ENCODE measurements at places on chromosomes 7 and 10.

- DNase-seq, result no peak
Observed at GRCh38 chr7:125878235-125878956, 948.8 kb upstream of the POT1 start.

DNA sequence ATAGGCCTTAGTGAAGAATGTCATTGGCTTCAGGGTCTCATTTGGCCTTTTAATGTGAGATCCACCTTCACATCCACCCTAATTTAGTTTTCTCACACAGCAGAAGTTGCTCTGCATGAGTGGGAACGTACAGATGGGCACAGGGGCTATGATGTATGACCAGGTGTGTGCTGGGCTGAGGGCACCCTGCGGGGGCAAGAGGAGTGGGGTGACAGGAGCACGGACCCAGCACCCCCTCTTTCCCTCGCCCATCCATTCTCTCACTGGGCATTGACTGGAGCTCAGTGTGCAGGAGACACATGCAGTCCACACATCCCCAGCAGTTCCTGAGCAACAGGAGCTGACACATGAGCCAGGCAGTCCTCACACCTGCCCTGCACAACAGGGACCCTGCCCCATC is 95.1 kb upstream of the PPP2R2D start:
- no peak for DNase-seq

GRCh38 chr7:4144811-4145510 is 537.1 kb upstream of the FOXK1 start:
- DNase-seq, result peak; percentile 69

DNA sequence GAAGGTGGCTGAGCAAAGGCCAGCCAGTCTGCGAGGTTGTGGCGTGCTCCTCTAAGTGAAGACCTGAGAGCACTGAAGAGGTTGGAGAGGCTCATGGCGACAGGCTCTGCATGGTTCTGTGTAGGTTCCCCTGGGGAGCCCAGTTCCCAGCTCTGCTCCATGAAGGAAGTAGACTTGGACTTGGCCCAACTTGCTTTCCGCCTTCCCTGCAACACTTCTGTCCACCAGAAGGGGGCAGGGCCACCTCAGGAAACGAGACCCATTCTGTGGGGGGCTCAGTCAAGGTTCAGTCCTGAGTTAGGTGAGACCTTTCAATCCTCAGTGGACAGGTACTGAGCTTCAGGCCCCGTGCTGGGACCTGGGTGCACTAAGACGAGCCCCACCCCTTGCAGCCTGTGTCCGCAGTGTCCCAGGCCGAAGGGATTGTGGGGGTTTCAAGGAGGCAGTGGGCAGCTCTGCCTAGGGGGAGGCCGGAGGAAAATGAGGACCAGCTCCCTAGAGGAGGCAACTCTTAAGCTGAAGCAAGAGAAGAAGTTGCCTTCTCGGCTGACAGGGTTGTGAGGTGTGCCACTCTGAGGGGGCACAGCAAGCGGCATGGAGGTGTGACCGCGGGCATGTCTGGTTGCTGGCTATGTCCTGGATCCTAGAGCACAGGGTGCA is 15.0 kb upstream of the PCBD1 start:
- peak; percentile 68 for DNase-seq

DNA sequence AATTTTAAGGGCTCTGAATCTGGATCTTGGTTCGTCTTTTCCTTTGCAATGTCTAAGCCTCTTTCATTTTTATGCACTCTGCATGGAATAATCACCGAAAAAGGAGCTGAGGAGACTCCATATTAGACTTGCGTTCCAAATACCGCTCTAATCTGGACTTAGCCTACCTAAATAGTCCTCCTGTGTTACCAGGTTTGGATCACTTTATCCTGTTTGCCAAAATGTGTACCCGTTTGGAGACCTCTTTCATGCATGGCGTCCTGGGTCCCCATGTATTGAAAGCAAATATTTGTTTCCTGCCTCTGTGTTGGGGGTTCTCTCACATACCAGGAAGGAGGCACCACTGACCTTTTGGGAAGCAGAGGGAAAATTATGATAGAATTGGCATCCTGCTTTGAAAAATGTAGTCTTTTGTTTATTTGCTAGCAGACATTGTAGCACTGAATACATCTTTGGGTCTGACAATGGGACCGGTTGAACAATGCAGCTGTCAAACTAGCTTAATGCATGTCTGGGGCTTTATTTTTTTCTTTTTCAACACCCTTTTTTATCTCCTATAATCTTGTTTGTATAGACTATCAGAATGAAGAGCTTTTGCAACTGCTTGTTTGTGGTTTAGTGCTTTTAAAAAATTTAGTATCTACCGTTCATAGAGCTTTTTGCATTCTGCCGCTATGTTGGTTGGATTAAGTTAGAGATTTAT is 11.8 kb upstream of the CELF2 start:
- DNase-seq, result no peak

GRCh38 chr7:3688071-3688470 is 387.0 kb downstream of the SDK1 start:
- DNase-seq, result no peak

DNA sequence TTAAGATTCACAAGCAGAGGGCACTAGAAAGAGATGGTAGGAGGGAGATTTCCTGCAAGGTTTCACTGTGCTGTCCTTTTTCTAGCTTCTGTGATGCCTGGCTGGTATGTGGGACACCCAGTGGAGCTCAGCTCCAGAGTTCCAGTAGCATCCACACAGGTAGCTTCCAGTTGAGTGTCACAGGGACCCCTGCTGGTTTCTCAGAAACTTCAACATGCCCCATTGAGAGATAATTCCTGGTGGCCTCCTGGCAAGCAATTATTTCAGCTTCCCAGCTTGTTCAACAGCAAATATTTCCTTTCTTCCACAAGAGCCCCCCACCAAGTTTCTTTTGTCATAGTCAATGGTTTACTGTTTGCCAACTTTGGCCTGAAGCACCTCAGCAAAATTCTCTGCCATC is 858.7 kb downstream of the REEP3 start:
- no peak for DNase-seq

GRCh38 chr7:84712374-84713121 is 474.3 kb downstream of the SEMA3D start:
- DNase-seq, result no peak

- DNase-seq, result no peak
Observed at GRCh38 chr7:69736126-69736810, 138.0 kb downstream of the AUTS2 start.

DNA sequence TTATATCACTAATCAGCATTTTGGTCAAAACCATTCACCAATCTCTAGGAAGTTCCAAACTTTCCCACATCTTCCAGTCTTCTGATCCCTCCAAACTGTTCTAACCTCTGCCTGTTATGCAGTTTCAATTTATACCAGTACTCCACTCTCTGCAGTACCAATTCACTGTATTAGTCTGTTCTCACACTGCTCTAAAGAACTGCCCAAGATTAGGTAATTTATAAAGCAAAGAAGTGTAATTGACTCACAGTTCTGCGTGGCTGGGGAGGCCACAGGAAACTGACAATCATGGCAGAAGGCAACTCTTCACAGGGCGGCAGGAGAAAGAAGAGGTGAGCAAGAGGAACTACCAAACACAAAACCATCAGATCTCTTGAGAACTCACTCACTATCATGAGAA is 374.9 kb downstream of the SORCS1 start:
- DNase-seq, result no peak

DNA sequence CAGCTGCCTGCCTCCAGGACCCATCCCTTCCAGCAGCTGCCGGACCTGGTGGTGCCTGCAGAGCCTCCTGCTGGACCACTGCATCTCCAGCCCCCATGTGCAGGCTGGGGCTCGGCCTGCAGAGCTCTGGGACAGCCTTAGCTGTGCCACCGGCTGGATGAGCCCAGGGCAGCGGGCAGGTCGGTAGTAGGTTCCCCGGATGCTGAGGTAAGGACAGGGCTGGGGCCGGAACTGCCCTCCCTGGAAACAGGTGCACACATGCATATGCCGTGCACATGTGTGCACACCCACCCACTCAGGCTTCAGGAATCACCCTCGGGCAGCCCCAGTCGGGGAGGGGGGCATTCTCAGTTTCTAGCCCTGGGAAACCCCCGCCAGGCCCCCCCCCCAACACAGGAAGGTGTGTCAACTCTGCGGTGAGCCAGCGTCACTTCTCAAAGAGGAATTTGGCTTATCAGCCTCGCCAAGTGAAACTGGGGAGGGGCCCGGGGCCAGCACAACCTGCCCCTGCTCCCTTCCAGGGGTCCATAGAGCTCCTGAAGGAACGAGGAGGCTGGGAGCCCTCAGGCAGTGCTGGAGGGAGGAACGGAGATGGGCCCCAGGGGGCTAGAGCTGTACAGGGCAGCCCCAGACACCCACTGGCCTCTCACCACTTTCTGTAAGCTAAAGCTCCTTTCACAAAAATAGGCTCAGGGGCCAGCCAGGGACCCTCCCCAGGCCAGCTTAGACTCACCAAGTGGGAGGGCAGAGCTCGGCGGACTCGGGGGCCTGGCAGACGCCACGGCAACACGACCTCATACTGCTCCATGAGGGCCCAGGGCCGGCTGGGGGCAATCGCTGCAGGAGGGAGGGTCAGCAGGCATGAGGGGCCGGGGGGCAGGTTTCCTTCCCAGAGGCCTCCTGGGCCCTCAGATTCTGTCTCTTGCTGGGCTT is 1.7 kb downstream of the ADAM8 start:
- no peak for DNase-seq

DNA sequence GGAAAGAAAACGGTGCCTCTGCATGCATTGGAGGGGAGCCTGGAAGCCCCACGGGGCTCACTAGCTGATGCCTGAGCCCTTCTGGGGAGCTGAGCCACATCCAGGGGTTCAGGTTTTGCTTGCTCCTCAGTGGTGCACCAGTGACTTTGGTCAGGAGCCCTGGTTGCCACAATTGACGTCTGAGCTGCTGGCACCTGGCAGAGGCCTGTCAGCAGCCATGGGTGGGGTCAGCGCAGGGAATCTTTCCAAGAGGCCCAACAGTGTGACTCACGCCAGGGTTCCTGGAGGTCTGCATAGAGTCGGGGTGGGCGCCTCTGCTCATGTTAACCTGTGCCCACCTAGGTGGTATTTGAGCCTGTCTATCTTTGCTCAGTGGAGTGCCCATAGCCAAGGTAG is 138.7 kb downstream of the NEURL1 start:
- no peak for DNase-seq

GRCh38 chr7:154777023-154777422 is 225.9 kb downstream of the PAXIP1 start:
- no peak for DNase-seq

GRCh38 chr7:144545330-144545729 is 141.8 kb upstream of the NOBOX start:
- DNase-seq, result no peak

- DNase-seq, result no peak
Observed at GRCh38 chr7:121385800-121386179, 10.3 kb downstream of the FAM3C start.

- DNase-seq, result no peak
Observed at GRCh38 chr10:77888356-77888703, 38.2 kb downstream of the DLG5 start.

DNA sequence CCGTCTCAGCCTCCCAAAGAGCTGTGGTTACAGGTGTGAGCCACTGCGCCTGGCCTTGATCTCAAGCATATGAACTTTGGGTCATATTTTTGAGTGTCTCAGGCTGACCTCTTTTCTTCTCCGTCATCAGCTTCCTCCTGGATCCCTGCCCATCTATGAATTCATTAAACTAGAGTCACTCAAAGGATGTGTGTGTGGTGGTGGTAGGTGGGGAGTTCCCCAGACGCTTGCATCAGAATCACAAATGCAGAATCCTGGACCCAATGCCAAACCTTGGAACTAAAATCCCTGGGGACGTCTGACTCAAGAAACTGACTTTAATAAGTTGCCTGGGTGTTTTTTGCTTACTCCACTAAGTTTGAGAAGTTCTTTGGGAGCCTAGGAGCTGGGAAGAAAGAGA is 6.7 kb upstream of the CREB5 start:
- DNase-seq, result no peak

- DNase-seq, result no peak
Observed at GRCh38 chr10:113746217-113746957, 5.1 kb upstream of the PLEKHS1 start.

- DNase-seq, result no peak
Observed at GRCh38 chr10:63832686-63833085, 311.5 kb downstream of the REEP3 start.

DNA sequence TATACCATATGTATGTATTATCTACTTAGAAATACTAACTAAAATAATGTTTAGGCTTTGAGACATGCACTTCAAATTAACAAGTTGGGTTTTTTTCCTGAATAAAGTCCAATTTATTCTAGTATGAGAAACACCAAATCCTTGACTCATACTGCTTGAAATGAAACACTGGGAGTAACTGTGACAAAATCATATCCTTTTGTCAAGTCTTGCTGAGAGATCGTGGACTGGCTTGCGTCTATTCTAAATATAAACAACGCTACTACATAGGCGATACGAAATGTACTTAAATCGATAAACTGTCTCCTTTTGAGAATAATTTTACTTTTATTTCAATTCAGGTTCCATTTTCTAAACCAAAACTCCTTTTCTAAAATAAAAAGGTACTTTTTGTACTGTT is 16.3 kb downstream of the SMURF1 start:
- no peak for DNase-seq

DNA sequence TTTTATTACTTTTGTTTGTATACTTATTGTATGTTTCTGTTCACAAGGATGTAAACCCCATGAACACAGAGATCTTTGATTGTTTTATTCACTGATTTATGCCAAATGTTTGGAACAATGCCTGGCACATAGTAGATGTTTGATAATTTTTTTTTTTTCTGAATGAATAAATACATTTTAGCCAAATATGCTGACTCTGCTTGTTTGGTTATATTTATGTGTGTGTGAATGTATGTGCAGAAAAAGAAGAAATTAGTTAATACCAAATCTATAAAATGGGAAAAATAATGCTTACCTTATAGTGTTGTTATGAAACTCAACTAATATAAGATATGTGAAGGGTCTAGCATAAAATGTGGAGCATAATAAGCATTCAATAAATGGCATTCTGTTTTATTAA is 203.9 kb downstream of the MDFIC start:
- no peak for DNase-seq

GRCh38 chr10:122050811-122051210 is 61.8 kb downstream of the TACC2 start:
- DNase-seq, result no peak

GRCh38 chr7:64630496-64630895 is 35.4 kb upstream of the ZNF107 start:
- no peak for DNase-seq

- peak; percentile 83 for DNase-seq
Observed at GRCh38 chr10:101067356-101068083, 5.7 kb downstream of the KAZALD1 start.

- DNase-seq, result no peak
Observed at GRCh38 chr10:8054244-8054493, 319 bp upstream of the GATA3 start.

DNA sequence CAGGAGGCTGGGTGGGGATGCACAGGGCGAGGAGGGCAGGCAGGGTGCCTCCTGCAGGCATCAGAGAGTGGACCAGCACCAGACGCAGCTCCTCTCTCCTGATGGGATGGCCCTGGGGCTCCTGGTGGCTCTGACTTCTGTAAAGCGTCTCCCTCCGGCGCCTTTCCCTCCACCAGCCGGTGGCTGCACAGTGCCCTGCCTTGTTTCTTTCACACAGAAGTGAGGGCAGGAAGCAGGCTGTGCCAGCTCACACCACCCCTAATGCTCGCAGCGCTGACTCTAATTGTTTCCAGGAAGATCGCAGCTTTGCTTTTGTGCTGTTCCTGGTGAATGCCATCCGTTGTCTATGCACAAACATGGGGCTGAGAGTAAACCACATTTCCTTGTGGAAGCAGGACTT is 152.3 kb upstream of the LANCL2 start:
- no peak for DNase-seq
